Right lobe of liver (tissue), 6 donors: ENCODE measurements at places on chromosomes 3 and 15. TPM values are rescaled to one million over a fixed set of nuclear protein-coding genes. Genes with fewer than 3 reads are reported as not detected.
A peak's percentile ranks its signal among the peaks of the same experiment; 100 is the strongest.

- no peak for DNase-seq
Measured at GRCh38 chr3:98323425-98323824, 30.2 kb upstream of the OR5K4 start.

DNA sequence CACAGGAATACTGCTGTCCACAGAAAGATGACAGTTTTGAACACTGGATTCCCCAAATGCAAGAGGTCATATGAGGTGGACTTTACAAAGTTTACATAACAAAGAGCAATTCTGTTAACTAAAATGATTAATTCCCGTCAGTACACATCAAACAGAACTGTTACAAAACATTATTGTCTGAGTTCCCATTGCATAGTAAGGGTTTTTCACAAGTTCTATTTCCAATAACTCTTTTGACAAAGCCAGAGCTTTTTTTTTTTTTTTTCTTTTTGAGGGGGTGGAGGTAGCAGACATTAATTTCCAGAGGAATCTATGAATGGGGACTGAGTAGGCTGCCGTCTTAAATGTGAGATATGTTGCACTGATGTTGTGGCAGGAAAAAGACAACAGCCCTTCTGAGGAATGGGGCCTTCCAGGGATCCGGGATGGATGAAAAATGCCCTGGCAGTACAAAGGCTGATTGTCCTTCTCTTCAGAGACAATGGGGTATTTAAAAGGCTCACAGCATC lies 178.1 kb upstream of the KBTBD8 start:
- no peak for DNase-seq

RCN2 gene
- 13.8 TPM for total RNA-seq

DNA sequence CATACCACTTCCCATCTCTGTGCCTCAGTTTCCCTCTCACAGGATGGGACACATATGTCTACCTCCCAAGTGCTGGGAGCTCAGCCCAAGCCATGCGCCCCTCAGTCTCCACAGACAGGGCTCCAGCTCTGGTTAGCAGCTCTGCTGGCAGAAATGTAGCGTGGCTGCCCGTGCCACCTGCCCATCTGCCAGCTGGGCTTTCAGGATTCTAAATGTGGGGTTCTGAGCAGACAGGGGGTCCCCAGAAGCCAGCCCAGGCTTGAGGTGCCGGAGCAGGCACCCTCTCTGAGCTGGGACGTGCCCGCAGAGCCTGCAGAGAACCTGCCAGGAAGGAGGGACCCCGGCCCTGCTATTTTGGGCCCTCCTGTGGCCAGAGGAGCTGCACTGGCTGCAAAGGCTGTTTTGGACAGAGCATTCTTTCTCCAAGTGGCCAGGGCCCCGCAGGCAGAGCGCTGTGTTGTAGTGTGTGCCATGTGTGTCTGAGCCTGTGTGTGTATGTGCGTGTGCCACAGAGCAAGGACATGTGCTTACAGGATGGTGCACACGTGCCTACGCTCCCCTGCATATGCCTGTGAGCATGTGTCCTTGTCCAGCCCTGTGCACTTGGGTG lies 31.7 kb downstream of the PSTPIP1 start:
- DNase-seq, result peak; percentile 42

IQCH gene
- 1.1 TPM for total RNA-seq
